ENCODE measurements at places on chromosomes 7 and 10.

GRCh38 chr7:28564755-28565374 lies 152.5 kb downstream of the CREB5 start:
- no peak for DNase-seq

DNA sequence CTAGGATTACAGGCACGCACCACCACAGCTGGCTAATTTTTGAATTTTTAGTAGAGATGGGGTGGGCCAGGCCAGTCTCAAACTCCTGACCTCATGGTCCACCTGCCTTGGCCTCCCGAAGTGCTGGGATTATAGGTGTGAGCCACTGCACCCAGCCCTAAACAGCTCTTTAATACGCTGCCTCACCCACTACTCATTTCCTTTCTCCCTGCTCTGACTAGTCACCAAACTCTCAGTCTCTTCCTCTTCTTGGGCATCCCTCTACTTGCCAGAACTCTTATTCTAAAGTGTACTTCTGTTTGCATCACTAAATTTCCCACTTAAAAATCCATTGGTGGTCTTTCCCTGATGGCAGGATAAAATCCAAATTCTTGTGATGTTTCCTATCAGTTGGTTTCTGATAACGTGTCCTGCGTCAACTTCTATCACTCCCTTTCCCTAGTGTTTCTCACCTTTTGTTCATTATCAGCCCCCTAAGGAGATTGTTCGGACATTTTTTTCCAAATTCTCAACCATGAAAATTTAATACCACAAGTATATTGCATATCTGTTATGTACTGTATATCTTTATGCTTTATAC lies 124.7 kb downstream of the CUBN start:
- no peak for DNase-seq

GRCh38 chr10:126063353-126063791 lies 167.0 kb downstream of the FANK1 start:
- DNase-seq: no peak

DNA sequence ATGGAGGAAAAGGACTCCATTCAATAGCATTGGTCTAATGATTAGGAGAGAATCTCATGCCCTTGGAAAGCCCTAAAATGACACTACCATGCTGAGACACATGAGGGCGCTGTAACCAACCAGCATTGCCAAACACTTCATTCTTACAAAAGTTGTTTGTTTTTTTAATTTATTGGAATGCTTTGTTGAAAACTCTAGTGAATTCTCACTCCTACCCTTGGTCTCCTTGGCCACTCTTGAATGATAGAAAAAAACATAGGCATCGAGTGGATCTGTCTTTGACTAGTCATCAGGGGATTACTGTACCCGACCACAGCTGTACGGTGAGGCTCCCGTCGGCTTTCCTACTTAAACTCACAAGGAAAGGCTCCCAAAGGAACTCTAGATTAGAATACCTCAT lies 29.3 kb upstream of the ADD3 start:
- peak; percentile 52 for DNase-seq

- DNase-seq: no peak
Observed at GRCh38 chr7:23523486-23524075, 8.2 kb downstream of the TRA2A start.

GRCh38 chr10:121179006-121179405 lies 327.8 kb downstream of the WDR11 start:
- no peak for DNase-seq

DNA sequence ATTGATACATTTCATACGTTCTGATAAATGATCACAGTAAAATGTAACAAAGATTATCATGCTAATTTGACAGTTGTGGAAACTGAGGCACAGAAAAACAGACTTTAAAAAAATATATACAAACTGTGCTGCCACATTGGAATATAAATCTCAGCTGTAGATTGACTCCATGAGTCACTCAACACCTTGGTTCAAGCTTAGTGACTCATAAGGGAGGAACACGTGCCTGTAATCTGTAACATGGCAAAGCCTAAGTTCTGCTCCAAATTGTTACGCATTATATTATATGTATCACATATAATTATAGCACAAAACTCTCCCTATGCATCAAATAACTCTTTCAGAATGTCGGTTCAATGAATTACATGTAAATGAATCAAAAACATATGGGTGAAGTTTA lies 1047.5 kb downstream of the GATA3 start:
- DNase-seq: no peak

DNA sequence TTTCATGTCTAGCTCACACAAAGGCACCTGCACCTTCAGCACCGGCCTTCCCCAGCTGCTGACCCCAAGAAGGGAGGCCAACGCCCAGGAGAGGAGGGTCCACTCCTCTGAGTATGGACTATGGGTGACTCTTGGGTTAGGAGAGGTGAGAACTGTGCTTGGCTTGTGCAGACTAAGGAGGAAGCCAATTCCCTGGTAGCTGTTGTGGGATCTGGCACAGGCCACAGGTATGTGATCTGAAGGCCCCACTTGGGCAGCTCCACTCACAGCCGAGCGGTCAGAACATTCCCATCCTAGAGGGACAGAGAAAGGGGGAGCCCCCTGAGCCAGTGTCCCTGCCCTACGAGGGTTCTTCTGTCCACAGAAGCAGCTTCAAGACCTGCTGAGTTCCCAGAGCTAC lies 52.8 kb upstream of the FIGNL1 start:
- no peak for DNase-seq

- DNase-seq: no peak
Observed at GRCh38 chr7:14055813-14056212, 66.3 kb upstream of the ETV1 start.

GRCh38 chr7:98116656-98117461 lies 10.2 kb downstream of the LMTK2 start:
- peak; percentile 1 for DNase-seq

DNA sequence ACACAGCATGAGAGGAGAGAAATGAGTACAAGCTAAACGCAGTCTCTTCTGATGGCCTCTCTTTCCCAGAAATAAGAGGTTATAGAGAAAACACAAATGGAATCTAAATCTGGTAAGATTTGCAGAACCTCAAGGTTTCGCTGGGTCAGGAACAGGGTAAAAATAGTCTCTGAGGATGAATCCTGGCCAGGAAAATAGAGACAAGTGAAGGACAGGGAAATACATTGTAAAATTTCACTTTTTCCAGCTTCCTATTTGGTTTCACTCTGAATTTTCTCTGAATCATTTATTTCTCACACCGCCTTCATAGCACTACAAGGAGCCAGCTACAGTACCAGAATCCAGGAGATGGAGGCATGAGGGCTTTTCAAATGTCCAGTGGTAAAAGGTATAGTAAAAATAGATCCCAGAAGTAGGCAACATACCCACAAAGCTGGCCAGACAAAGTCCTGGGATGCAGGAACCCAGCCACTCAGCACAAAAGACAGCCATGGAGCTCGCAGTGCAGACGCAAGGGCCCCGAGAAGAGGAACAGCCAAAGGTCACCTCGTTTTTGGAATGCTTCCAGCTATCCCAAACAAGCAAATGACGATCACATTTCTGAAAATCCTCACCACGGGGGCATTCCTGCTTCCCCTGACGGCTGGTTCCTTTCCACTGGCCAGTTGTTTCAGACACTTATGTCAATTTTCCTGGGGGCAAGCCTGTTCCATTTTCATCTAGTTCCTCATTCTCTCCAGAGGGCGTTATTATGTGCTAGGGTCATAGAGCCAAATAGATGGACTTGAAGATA lies 21.5 kb upstream of the IKZF1 start:
- no peak for DNase-seq

GRCh38 chr7:47198159-47198558 lies 383.8 kb downstream of the TNS3 start:
- DNase-seq: no peak

- DNase-seq: no peak
Observed at GRCh38 chr10:107733328-107734130, 569.0 kb upstream of the SORCS1 start.

DNA sequence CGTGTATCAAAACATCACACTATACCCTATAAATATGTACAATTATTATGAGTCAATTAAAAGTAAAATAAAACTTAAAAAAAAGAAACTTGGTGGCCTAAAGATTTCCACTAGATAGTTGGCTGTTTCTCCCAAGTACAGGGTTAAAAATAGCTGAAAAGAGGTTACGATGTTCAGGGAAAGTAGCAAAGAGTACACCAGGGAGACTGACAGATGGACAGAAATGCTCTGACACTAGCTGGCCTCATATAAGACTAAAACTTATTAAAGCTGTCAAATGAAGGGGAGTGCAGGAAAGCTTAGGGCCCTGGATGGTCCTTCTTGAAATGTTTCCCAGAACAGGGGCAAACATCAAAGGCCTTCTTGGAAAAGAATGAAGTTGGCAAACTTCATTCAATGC lies 51.3 kb downstream of the TCAF1 start:
- no peak for DNase-seq

DNA sequence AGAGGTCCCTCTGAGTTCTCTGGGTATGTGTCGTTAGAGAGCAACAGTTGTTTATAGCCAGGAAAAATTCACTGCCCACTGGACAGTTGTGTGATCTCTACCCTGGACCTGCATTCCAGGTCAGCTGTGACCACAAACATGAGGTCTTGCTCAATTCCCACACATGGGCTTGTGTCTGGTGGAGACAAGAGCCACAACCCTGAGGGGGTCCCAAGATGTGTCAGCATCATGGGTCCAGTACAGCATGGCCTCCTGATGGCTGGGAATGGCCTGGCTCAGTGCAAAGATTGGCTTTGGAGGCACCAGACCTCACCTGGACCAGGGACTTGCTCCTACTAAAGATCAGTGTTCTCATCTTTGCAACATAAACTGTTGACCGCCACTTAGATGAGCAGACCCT lies 751.6 kb downstream of the GRID1 start:
- DNase-seq: no peak

DNA sequence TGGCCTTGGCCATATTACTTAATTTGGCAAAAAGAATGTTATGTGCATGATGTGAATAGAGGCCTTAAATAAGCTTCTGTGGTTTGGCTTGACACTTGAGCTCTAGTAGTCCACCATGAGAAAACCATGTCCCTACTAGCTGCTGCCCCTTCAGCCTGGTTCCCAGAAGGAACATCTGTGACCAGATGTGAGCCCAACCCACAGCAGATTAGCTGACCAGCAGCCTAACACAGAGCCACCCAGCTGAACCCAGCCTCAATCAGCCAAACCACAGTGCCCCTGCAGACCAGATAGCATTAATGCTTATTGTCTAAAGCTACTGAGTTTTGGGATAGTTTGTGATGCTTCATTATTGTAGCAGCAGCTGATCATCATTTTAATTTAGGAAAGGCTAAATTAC lies 16.6 kb downstream of the JAZF1 start:
- DNase-seq: no peak

DNA sequence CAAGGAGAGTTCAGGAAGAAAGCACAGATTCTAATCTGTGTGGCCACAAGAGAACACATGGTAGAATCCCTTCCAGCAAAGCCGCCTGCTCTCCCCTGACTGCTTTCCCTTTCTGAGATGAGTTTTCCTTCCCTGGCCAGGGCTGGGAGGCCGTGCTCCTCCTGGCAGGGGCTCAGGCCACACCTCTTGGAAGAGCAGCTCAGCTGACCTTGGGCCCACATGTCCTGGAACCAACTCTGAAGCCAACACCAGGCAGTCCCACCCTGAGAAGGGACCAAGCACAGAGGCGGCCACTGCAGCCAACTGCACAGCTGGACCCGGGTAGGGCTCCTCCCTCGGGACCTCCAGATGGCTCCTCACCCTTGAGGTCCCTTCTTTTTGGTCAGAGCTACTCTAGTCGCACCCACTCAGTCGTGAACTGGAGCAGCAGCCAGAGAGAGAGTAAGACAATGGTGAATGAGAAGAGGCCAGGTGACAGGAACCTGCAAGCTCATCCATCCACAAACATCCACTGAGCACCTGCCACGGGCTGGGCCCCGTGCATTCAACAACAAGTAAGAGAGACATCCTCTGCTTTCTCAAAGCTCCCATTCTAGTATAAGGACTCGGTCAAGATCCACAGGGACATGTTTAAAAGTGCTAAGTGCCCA lies 40.3 kb downstream of the FAM53B start:
- DNase-seq: no peak

DNA sequence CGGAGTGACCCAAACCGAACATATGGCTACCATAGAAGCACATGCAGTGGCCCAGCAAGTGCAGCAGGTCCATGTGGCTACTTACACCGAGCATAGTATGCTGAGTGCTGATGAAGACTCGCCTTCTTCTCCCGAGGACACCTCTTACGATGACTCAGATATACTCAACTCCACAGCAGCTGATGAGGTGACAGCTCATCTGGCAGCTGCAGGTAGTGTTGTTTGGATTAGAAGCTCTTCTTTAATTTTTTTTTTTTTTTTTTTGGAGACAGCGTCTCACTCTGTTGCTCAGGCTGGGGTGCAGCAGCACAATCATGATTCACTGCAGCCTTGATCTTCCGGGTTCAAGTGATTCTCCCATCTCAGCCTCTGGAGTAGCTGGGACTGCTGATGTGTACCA lies 45.8 kb downstream of the NRF1 start:
- no peak for DNase-seq

- peak; percentile 83 for DNase-seq
Observed at GRCh38 chr7:1028775-1029636, 15.3 kb upstream of the GPR146 start.

DNA sequence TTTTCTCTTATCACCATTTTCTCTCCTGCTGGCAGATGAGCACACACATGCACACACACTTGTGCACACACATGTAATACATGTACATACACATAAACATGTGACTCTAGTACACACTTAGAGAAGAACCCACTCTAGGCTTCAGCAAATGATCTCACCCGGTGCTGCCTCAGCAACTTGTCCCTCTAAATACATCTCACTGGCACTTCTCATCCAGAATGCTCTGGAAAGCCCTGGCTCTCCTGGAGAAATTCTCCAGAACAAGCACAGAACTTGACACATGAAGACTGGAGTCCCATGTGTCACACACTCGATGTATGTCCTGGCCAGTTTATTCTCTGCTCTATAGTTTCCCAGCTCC lies 254.9 kb downstream of the ELMO1 start:
- DNase-seq: no peak

GRCh38 chr7:83640240-83640639 lies 8.7 kb downstream of the SEMA3E start:
- DNase-seq: no peak

- DNase-seq: no peak
Observed at GRCh38 chr7:69431626-69432025, 166.6 kb upstream of the AUTS2 start.

- DNase-seq: no peak
Observed at GRCh38 chr7:150955519-150956394, 22.4 kb downstream of the KCNH2 start.

DNA sequence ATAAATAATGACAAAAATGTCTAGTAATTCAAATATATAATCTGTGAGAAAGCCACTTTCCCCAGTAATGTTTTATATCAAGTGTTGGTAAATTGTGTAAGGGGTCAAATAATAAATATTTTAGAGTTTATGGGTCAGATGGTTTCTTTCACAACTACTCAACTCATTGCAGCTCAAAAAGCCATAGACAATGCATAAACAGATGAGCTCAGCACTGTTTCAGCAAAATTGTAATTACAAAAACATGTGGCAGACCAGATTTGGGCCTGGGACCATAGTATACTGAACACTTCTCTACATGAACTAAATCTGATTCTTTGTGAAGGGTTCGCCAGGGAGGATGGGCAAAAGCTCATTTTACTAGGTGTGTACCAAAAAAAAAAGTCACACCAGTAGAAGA lies 460.8 kb downstream of the NRG3 start:
- no peak for DNase-seq

- DNase-seq: no peak
Observed at GRCh38 chr10:56286096-56286495, 75.0 kb downstream of the ZWINT start.
